ENCODE measurements at places on chromosomes 4 and X.
A peak's percentile ranks its signal among the peaks of the same experiment; 100 is the strongest.

DNA sequence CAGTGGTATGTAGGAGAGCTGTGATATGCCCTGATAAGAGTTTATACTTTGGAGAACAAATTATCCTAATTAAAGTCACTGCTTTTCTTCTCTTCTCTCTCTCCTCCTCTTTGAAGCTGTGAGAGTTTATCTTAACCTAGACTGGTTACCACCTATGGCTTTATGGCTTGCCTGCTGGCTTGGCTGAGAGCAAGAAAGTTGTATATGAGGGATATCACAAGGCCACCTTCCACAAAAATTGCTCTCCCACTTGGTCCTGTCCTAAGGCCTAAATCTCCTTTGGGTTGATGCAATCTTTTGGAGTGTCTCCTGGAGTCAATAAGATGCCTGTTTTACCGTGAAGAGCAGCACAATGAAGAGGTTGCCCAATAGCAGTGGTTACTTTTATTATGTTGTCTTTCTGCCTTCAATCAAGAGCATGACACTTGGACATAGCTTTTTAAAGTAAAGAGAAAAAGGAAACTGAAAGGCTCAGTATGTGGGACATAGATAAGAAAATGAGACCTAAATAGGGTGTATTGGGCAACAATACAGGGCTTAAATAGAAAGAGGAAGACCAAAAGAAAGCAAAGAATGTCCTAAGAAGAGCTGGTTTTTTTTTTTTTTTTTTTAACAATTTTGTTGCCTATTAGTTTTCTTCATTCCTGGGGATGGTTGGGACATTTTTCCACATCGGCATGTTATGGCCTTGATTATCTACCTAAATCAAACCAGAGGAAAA lies 9.2 kb downstream of the GUCY1A1 start:
- DNase-seq, result no peak

DNA sequence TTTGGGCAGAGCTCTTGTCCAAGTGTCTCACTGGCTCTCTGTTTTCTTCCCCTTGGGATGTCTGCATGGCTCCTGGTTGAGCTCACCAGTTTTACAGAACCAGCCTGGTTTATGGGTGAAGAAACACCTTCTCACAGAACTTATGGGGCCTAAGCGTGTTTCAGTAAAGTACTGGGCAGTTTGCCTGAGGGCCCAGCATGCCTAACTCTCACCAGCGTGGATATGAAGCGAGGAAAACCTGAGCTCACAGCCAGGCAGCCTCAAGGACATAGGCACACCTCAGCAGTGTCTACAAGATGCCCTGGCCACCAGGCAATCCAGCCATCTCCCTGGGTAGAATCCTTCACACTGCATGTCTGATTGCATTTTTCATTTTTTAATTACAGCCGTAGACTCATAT lies 9.2 kb downstream of the NHSL2 start:
- no peak for DNase-seq

DNA sequence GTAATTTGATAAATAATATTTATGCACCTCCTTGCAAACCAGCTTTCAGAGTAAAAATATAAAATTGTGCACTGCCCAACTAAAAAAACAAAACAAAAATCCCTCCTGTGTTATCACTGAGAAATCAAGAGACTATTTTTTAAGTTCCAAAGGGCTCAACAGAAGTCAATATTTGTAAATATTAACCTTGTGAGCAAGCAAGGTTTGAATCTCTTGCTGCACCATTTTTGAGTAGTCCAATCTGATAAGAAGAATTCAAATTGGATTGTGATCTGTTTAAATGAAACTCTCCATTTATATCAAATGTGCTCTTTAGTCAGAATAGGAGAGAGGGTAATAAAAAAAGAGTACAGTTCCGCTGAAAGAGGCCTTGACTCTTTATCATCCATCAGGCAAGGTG lies 520.2 kb downstream of the RAB28 start:
- no peak for DNase-seq

GRCh38 chr4:42656944-42657792 lies at the start of gene ATP8A1:
Gene ATP8A1 (minus strand): TSS chr4:42657105. CDS start chr4:42656873, 232 bp downstream.
- DNase-seq, result peak; percentile 95

GRCh38 chrX:154023276-154024000 lies 3.7 kb upstream of the IRAK1 start:
- no peak for DNase-seq

DNA sequence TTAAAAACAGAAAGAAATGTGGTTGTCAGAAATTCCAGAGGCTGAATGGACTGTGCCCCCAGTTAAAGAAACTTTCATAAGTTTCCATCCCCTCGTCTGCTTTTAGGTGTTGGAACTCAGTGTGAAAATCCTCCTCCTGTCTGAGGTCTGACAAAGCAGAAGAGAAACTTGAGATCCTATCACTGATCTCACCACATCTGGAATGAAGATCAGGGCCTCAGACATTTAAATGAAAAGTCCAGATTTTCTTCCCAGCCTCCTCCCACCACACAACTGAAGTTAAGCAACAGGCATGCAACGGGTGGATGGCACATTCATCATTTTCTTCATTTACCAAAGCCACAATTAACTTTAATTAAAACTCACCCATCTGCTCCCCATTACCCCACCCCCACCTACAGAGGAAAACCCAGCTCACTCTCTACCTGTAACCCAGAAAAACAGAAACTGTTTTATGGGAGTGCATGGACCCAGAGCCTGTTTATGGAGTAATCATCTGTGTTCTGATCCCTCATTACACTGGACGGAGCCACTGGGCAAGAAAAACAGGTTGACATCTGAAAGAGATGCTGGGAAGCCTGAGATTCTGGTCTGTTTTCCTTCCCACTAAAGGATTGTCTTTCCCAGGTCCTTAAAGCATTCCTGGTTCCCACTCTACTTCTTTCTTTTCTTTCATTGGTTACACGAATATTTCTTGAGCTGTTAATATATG lies 58.1 kb upstream of the HOPX start:
- DNase-seq, result no peak

- DNase-seq, result peak; percentile 32
Observed at GRCh38 chr4:170374770-170375169, 285.0 kb upstream of the AADAT start.

- no peak for DNase-seq
Observed at GRCh38 chrX:7059859-7060258, 87.7 kb upstream of the STS start.

DNA sequence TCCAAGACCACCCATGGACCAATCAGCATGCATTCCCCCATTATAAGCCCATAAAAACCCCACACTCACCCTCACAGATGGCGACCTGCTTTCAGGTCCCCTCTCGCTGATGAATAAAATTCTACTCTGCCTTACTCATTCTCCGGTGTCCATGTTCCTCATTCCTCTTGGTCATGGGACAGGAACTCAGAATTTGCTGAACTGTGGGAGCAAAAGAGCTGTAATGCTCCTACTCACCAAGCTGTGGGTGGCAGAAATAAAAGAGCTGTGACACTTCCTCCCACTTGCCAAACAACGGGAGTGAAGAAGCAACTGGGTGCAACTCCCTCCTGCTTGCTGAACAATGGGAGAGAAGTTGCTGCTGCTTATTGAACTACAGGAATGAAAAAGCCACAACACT lies 168.5 kb upstream of the PCDH18 start:
- no peak for DNase-seq

DNA sequence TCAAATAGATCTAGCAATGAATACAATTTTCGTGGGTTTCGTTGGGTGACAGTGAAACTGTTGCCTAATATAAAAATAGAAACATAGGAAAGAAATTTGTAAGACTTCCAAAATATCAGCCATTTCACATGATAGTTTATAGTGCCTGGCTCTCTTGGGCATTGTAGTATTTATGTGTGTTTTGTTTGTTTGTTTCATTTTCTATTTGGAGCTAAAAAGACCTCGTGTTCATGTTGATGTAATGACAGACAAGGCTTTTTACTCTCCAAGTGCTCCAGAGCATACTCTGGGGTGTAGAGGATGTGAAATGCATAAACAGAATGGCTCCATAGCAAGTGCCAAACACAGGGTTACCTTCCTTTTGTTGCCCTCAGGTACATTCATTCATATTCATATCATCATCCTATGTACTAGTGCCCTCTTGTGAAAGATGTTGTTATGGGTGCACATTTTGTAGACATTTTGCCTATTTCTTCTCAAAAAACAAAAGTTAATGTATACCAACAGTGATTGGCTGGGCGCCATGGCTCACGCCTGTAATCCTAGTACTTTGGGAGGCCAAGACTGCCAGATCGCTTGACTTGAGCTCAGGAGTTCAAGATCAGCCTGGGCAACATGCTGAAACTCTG lies 100.7 kb upstream of the AMOT start:
- DNase-seq, result no peak

- no peak for DNase-seq
Observed at GRCh38 chr4:236028-236427, 69.2 kb downstream of the ZNF732 start.

GRCh38 chr4:86302830-86303229 lies 57.0 kb downstream of the MAPK10 start:
- DNase-seq, result no peak

DNA sequence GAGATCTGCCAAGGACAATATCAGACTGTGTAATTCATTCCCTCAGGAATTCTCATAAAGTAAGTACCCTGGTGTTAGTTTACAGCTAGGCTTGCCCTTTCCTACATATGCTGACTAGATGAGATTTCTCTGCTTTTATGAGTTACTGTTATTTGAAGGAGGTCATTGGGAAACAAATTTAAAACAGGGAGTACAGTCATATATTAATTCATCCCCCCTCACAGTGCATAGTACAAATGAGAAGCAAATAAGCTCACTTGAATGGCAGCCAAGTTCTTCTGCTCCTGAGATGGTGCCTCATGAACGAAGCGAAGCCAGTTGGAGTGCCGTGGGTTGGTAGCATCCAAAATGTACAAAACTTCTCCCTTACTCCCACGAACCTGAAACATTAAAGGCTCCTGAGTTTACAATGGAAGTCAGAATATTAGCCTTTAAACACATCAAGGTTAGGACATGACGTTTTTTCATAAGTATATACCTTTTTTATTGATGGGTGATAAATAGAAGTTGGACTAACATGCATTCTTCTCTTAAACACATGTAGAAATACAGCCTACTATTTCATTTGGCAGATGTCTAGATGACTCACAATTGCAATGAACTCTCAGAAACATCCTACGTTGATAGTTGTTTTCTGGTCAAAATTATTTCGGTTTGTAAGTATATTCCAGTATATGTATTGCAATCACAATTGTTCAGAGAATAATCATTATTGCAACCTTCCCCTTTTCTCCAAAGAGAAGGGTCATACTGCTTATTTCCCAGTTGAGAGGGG lies 69.2 kb downstream of the PRDM5 start:
- DNase-seq, result no peak

DNA sequence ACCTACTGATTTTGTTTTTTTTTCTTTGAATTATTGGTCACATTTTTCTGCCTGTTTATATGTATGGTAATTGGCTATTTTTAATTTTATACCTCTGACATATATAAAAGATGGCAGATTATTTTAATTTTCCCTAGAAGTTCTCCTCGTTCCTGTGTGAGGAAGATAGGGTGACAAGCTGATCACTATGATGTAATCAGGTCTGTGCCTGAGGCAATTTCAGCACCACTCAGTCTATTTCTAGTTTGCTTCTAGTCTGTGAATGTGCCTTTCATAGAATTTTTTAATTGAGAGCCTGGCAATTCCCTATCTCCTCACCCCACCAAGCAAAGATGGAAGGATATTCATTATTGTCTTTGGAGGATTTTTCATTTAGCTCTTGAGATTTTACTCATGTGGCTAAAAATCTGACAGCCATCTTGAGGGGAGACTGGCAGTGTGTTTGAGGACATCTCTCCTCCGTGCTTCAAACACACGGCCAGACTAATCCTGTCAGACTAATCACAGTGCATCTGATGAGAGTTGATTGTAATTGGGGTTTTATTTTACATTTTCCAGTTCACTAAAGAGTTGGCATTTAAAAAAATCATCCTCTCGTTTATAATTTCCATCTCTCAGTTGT lies 500.3 kb downstream of the TRIML1 start:
- no peak for DNase-seq

DNA sequence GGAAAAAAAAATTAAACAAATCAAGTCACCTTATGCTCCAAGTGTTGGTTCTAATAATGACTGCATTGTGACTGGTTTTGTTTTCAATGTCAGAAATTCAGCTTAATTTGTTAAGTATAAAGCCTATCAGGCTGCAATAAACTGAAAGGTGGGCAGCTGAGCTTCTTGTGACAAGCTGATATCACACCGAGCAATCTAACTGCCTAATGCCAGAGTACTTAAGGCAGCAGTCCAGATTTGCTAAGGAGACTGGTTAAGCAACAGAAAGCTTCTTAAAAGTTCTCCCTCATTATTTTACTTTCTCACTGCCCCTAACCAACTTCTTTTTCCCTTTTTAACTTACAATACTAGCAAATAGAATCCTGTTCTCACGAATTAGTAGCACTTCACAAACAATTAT lies 201.0 kb downstream of the MAB21L2 start:
- DNase-seq, result no peak

GRCh38 chr4:182451441-182451840 lies 208.2 kb downstream of the TENM3 start:
- no peak for DNase-seq

GRCh38 chr4:172543249-172543648 lies 625.4 kb upstream of the GALNT7 start:
- DNase-seq, result peak; percentile 17

- no peak for DNase-seq
Observed at GRCh38 chr4:34861666-34862065, 1382.6 kb downstream of the ARAP2 start.

DNA sequence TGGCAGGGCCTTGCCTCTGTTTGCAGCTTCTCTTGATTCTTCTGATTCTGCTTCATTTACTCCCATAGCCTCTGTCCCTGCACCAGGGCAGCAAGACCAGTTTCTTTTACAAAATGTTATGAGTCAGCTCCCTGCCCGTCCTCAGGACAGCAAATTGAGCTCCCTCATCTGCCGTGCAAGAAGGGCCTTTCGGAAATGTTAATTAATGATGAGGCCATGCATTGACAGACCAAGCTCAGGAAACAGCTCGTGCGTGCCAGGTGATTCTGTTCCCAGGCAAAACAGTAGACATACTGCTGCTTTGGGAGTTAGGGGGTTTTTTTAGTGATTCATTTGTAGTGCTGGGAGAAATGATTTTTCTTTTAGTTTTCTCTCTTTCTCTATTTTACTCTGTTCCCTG lies 231.7 kb downstream of the FBXW7 start:
- no peak for DNase-seq

GRCh38 chrX:100748108-100748507 lies 16.2 kb upstream of the SYTL4 start:
- DNase-seq, result no peak

- DNase-seq, result no peak
Observed at GRCh38 chrX:140342410-140342809, 162.5 kb downstream of the SOX3 start.

Data from OCI-LY7 (cell line).